Endothelial cell of umbilical vein (primary cell): ENCODE measurements at places on chromosomes 2 and 18. TPM values are rescaled to one million over a fixed set of nuclear protein-coding genes. Genes with fewer than 3 reads are reported as not detected.

SGPP2 gene
- total RNA-seq = not detected in 2 replicates

TAF4B gene
- 1.2 and 2.0 TPM in 2 replicates for total RNA-seq

PLB1 gene
- total RNA-seq = 0.80 and 1.1 TPM in 2 replicates

DOK6 gene
- total RNA-seq = not detected in 2 replicates

MYO1B gene
- total RNA-seq = 51.1 and 55.4 TPM in 2 replicates

SIX3 gene
- total RNA-seq = not detected in 2 replicates

CPS1 gene
- 0.53 and 0.88 TPM in 2 replicates for total RNA-seq

SLC35F6 gene
- 36.6 and 39.8 TPM in 2 replicates for total RNA-seq

LBH gene
- total RNA-seq = 2.9 and 5.5 TPM in 2 replicates

UGT1A5 gene
- total RNA-seq = not detected in 2 replicates

CAPG gene
- total RNA-seq = 103 and 115 TPM in 2 replicates

LGALSL gene
- total RNA-seq = 2.3 and 5.8 TPM in 2 replicates

FBXO36 gene
- 0.53 and 1.1 TPM in 2 replicates for total RNA-seq

ARHGEF4 gene
- not detected in 2 replicates for total RNA-seq

ITGB6 gene
- not detected in 2 replicates for total RNA-seq

KIF3C gene
- total RNA-seq = 40.7 and 42.1 TPM in 2 replicates

PRADC1 gene
- 19.6 and 21.8 TPM in 2 replicates for total RNA-seq

RELCH gene
- total RNA-seq = 20.7 and 25.2 TPM in 2 replicates

COLEC11 gene
- not detected in 2 replicates for total RNA-seq

ERFE gene
- 0.46 and 1.2 TPM in 2 replicates for total RNA-seq

LIMS3 gene
- 9.4 and 17.8 TPM in 2 replicates for total RNA-seq

TRIM54 gene
- total RNA-seq = 0.42 and 0.51 TPM in 2 replicates

SETBP1 gene
- total RNA-seq = 3.1 and 4.2 TPM in 2 replicates

LRRTM4 gene
- not detected in 2 replicates for total RNA-seq

NCKAP5 gene
- total RNA-seq = 3.0 and 3.3 TPM in 2 replicates

FOXD4L1 gene
- 0.18 TPM in 1 of 2 replicates, not detected in the other for total RNA-seq

UGP2 gene
- total RNA-seq = 57.7 and 63.9 TPM in 2 replicates

HOXD13 gene
- not detected in 2 replicates for total RNA-seq

TSPYL6 gene
- total RNA-seq = not detected in 2 replicates

ARL5A gene
- total RNA-seq = 73.2 and 77.5 TPM in 2 replicates

PDE1A gene
- total RNA-seq = 0.49 and 0.83 TPM in 2 replicates
